Activated CD4-positive, CD25-positive, alpha-beta regulatory T cell treated with anti-CD3 and anti-CD28 coated beads, Interleukin-2, amount 50 U/mL, for 16 hours (primary cell): ENCODE measurements at places on chromosomes 11 and 22.

GRCh38 chr11:133500435-133500834 is 31.9 kb downstream of the OPCML start:
- no peak for DNase-seq

DNA sequence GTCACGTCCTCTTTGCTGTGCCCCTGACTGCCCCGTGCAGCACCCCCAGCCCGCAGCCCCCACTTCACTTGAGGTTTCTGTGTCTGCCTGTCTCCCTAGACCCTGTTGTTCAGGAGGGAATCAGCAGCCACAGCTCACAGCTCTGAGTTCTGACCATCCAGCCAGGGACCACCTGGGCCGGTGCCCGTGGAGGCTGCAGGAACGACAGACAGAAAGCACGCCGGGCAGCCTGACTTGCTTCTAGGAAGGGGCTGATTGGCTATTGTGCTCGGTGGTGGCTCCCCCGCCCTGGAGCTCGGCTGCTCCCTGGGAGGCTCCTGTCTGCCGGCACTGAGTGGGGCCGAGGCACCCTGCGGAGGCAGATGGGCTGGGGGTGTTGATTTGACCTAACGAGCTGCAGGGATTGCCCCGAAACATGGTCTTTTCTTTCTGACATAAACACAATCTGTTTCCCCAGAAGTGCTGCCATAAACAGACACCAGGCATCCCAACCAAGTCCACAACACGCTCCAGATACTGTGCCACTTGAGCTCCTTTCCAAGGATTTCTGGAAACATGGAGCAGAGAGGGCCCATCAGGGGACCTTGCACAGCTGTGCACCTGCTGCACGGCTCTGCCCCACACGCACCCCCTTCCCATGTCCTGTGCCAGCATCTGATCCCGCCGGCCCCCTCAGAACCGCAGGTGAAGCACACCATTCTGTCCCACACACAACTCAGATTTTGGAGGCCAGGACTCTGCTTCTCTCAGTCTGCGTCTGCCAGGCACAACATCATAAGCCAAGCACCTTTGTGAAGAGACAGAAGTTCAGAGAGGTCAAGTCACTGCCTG is 855.9 kb downstream of the TBC1D22A start:
- no peak for DNase-seq

DNA sequence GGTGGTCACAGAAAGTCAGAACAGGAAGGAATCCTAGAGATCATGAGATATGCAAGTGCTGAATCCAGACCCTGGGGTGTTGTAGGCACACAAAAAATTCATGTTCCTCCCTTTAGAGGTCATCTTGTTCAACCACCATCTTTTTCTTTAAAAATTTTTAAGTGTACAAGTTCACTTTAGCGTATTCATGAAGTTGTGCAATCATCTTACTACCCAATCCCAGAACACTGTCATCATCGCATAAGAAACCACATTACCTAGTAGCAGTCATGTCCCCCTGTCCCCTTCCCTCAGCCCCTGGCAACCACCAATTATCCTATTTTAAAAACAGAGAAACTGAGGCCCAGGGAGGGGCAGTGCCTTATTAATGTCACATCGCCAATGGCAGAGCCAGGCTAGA is 20.3 kb upstream of the WNT11 start:
- DNase-seq: no peak

DNA sequence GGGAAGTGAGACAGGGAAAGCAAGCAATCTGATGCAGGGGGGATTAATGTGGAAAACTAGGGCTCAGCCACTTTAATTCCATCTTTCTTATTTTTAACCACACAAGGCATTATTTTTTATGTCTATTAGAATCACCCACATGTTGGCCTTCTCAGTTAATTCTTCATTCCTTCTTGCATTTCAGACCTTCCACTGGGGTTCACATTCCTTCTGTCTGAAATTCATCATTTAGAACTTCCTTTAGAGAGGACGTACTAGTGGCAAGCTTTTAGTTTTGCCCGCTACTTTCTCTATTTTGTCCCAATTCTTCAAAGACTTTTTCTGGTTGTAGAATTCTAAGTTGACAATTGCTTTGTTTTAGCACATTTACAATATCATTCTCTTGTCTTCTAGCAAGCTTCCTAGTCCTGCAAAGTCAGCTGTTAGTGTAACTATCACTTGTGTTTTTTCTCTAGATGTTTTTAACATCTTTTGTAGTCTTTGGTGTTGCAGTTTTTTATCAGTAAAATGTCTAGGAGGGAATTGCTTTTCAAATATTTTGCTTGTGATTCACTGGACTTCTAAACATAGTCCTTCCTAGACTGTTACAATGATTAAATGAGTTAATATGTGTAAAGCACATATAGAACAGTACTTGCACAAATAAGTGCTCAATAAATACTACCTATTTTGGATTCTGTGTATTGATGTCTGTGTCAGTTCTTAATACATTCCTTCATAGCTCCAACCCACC is 5.5 kb upstream of the NNMT start:
- DNase-seq: no peak

DNA sequence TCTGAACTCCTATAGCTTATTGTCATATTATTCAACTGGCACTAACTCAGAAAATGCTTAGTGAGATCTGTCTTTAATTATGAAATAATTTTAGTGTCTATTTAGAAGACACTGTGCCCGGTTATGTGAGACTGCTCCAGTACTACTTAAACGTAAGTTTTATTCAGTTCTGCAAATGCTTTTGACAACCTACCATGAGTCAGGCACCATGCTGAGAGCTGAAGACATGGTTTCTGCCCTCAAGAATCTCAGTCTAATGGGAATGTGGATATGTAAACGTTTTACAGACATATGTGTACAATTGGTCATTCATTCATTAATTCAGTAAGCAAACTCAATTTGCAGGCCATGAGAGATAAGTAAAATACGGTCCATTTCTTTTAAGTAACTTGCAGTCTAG is 40.0 kb downstream of the DCUN1D5 start:
- no peak for DNase-seq
